Activated T-cell treated with anti-CD3 and anti-CD28 coated beads, Interleukin-2, amount 50 U/mL, for 4 hours (primary cell): ENCODE measurements at places on chromosomes 11 and 22. TPM values are rescaled to one million over a fixed set of nuclear protein-coding genes. Genes with fewer than 3 reads are reported as not detected.

The NXPE4 gene
- total RNA-seq: not detected

The CCDC73 gene
- total RNA-seq: not detected

The GVQW3 gene
- 2.2 TPM for total RNA-seq

The C1QTNF5 gene
- total RNA-seq: not detected

The SELENOM gene
- 8.1 TPM for total RNA-seq

The LRRC74B gene
- not detected for total RNA-seq
